ENCODE measurements at places on chromosomes 1 and 21.

DNA sequence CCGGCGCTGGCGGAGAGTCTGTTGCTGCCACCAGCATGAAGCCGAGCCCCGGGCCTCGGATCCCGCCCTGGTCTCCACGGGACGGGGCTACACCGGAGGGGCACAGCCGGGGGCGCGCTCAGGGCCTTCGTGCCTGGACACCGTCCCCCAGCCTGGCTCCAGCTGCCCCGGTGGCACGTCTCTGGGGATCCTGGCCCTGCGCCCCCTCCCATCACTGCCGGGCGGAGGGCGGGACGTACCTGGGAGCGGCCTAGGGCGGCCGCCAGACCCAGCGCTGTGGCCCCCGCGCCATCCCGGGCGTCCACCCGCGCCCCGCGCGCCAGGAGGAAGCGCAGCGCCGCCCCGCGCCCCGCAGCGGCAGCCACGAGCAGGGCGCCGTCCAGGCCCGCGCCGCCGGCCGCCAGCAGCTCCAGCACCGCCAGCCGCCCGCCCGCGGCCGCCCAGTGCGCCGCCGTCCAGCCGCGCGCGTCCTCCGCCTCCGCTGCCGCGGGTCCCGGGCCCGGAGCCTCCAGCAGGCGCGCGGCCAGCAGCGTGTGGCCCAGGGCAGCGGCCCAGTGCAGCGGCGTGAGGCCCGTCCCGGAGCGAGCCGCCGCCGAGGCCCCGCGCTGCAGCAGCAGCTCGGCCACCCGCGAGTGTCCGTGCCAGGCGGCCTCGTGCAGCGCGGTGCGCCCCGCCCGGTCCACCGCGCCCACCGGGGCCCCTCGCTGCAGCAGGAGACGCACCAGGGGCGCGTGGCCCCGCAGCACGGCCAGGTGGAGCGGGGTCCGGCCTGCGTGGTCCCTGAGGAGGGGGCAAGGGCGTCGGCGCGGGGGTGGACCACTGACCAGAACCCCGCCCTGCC, 1.0 kb downstream of the ANKRD65 start:
- DNase-seq, result peak; percentile 52

DNA sequence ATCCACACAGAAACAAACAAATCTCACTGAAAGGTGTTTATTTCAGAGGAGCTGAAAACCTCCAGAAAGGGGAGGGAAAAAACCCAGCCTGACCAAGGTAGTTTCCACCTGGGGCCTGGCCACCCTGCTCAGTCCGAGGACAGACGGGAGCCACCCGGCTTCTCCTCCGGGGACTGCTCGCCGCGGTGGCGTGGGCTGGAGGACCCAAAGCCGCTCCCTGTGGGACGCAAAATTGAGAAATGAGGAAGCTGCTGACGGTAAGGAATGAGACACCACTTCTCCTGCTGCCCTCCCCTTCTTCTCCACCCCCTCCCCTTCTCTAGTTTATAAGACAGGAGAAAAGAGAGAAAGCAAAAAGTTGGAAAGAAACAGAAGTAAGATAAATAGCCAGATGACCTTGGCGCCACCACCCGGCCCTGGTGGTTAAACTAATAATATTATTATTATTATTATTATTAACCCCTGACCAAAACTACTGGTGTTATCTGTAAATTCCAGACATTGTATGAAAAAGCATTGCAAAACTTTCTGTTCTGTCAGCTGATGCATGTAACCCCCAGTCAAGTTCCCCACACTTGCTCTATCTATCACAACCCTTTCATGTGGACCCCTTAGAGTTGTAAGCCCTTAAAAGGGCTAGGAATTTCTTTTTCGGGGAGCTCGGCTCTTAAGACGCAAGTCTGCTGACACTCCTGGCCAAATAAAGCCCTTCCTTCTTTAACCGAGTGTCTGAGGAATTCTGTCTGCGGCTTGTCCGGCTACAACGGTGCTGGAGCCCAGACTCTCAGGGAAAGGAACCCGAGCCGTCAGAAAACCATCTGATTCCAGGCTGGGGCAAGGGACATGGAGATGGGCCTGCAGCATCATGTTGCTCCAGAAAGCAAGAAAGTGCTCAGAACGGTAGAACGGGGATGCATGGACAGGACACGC, 12.5 kb downstream of the ITGB2 start:
- no peak for DNase-seq

- peak; percentile 1 for DNase-seq
These were observed 247.1 kb downstream of the NPHP4 start for GRCh38 chr1:5744911-5745799.

- no peak for DNase-seq
These were observed 12.8 kb downstream of the ZNF687 start for GRCh38 chr1:151294742-151295462.

GRCh38 chr1:184583849-184584248, 170.8 kb downstream of the EDEM3 start:
- no peak for DNase-seq

DNA sequence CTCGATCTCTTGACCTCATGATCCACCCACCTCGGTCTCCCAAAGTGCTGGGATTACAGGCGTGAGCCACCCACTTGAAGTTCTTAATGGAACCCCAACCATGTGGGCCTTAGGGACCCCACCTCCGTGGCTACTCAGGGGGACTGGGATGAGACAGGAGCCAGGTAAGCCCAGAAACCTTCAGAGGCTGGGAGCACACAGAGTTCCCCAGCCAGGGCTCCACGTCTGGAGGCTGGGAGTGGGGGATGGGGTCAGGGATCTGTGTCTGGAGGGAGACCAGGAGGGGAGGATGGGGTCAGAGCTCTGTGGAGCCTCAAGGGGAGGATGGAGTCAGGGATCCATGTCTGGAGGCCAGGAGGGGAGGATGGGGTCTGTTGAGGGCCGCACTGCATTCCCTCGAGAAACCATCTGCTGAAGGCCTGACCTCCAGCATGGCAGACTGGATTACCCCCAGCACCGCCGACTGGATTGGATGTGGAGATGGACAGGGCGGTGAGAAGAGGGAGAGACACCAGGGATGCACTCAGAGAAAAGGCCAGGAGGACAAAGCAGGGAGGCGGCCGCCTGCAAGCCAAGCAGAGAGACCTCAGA, 2.1 kb upstream of the FTCD start:
- no peak for DNase-seq

- peak; percentile 81 for DNase-seq
These were observed 341.1 kb downstream of the TGFB2 start for GRCh38 chr1:218686258-218686657.

DNA sequence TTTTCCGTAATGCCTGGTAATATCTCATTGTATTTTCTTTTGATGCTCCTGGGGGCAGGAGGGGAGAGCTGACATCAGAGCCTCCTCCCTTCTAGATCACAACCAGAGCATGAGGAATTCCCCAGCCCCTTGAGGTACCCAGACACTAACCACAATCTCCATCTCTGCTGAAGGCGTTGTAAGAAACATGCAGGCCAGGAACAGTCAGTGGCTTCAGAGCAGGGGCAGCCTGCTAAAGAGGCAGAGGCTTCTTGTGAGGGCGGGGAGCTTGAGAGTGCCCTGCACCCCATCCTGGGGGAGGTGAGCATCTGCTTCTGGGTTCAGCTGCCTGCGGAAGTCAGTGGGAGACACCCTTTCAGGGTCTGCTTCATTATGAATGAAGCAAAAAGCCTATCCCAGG, 19.0 kb downstream of the MAPKAPK2 start:
- no peak for DNase-seq

DNA sequence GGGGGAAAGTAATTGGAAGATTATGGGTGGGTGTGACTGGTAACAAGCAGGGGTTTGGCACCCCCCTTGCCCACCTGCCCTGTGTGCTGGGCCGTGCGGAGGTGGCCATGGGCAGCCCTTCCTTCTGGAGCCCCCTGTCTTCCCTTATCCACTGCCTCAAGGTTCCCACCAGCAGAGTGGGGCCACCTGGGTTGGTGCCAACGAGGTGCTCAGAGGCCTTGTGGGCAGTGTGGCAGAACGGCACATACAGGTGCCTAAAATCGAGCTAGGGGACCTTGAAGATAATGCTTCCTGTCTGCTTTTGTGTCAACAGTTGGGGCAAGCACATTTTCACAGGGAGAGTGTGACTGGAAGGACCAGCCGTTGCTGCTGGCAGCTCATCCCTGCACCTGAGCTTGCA, 161.8 kb downstream of the PCBP3 start:
- DNase-seq, result no peak

DNA sequence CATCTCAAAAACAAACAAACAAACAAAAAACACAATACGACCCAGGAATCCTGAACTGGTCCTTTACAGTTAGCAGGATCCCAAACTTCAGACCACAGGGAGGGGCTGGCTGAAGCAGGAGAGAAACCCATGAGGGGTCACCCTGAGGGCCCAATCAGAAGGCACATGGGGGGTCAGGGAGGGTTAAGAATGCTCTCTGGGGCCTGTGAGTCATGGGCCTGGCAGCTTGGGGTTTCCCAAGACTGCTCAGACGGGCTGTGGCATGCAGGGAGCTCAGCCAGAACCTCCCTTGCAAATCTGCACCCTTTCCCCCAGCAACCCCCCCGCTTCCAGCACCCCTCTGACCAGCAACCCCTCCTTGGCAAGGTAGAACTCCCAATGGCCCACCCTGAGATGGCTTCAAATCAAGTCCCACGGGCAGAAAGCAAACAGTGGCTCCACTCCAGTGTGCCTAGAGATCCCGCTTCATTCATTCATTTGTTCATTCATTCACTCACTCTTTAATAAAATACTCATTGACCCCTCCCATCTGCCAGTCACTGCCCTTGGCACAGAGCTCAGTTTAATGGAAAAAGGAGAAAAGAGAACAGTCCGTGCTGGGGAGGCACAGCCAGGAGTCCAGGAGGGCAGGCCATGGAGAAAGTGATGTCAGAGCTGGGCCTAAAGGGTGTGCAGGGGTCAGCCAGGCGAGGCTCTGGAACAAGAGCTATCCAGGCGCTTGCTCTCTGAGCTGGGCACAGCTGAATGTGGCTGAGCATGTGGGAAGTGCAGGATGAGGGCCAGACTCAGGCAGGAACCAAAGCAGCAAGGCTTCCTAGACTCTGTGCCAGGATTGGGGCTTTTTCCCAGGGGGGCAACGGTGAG, 8.2 kb downstream of the UQCRHL start:
- DNase-seq, result peak; percentile 98

DNA sequence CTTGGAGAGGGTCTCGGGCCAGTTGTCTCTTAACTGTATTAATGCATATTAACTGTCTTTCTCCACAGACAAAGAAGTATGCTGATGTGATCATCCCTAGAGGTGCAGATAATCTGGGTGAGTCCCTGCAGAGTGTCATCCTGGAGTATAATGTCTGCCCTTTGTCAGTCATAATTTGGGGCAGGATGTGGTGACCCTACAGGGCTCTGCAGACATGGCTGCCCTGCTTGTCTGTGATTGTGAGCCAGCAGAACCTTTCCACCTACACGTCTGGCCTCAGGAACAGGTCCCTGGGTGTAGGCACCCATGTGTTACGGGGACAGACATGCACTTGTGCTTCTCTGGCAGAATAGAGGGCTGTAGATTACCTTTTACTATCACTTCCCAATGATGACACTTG, 78.4 kb downstream of the UCK2 start:
- no peak for DNase-seq

GRCh38 chr1:31926252-31926651, 11.9 kb downstream of the PTP4A2 start:
- DNase-seq, result no peak

DNA sequence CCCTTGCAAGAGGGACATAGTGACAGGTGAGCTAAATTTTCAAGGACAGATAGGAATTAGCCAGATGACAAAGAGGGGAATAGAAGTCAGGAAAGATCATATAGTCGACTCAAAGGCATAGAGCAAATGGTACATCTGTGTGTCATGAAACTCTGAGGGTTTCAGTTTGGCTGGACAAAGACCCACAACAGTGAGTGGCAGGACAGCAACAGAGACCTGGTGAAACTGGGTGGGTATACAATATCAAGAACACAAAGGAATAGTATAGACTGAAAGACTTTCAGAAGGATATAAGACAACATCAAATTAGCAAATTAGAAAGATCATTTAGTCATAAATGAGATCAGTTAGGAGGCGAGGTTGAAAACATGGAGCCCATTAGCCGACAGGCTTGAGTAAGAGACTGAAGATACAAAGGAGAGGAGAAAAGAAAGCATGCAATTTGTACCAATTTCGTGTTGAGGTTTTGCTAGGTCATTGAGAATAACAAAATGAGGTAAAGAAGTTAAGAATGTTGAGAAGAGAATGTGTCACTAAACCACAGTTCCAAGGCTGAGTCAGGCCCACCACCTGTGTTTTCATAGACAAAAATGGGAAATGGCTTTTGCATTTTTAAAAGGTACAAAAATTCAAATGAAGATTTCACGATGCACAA, 213.8 kb downstream of the HHIPL2 start:
- DNase-seq, result no peak

- DNase-seq, result peak; percentile 78
These were observed 253.1 kb upstream of the IRF2BP2 start for GRCh38 chr1:234862944-234863515.
